ENCODE measurements at places on chromosomes 16 and 17.

- no peak for DNase-seq
Measured at GRCh38 chr17:39193346-39193745, 4.1 kb downstream of the CACNB1 start.

DNA sequence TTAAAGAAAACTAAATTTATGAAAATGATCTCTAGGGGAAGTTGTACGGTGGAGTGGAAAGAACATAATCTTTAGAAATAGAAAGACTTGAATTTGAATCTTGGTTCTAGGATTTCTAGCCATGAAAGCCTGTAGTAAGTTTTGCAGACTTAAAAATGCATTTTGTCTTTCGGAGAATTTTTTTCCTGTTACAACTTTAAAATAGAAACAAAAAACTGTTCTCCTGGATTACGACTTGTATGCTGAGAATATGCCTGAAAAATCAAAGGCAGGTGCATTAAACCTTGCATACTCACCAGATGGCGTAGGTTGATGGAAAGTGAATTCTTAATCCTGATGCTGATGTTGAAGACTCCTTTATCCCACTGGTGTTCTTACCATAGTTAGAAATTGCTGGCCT lies 7.5 kb upstream of the MPHOSPH6 start:
- no peak for DNase-seq

DNA sequence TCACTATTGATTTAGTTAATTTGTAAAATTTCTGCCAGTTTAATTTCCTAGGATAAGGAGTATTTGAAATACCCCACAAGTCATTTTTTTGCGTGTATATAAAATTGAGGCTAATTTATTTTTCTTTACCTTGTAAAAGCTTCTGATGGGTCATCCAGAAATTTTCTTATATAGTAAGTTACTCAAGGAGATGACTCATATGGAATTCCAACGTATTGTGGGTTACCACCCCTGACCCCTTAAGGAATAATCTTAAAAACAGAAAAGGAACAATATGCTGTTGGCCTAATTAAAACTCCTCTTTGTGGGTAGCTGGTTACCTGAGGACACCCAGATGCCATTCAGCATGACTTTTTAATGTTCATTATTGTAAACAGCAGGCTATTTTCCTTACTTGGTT lies 13.6 kb downstream of the HEATR6 start:
- DNase-seq = no peak

DNA sequence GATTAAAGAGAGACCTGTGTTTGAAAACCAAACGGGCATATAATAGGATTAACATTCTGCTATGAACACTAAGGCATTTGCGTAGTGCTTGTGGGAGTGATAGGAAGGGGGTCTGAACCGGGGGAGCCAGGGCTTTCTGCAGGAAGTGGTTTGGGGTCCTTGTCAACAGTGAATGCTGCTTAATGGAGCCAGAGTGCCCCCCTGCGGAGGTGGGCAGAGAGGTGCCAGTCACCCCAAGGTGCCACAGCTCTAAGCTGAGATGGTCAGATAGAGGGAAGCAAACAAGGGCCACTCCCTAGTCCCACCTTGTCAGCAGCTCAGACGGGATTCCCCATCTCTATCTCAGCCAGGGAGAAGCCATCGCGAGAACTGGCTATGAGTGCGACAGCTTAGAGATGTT lies 17.7 kb downstream of the NAA60 start:
- DNase-seq = no peak

- no peak for DNase-seq
Measured at GRCh38 chr17:32658470-32659418, 172.0 kb downstream of the CDK5R1 start.

DNA sequence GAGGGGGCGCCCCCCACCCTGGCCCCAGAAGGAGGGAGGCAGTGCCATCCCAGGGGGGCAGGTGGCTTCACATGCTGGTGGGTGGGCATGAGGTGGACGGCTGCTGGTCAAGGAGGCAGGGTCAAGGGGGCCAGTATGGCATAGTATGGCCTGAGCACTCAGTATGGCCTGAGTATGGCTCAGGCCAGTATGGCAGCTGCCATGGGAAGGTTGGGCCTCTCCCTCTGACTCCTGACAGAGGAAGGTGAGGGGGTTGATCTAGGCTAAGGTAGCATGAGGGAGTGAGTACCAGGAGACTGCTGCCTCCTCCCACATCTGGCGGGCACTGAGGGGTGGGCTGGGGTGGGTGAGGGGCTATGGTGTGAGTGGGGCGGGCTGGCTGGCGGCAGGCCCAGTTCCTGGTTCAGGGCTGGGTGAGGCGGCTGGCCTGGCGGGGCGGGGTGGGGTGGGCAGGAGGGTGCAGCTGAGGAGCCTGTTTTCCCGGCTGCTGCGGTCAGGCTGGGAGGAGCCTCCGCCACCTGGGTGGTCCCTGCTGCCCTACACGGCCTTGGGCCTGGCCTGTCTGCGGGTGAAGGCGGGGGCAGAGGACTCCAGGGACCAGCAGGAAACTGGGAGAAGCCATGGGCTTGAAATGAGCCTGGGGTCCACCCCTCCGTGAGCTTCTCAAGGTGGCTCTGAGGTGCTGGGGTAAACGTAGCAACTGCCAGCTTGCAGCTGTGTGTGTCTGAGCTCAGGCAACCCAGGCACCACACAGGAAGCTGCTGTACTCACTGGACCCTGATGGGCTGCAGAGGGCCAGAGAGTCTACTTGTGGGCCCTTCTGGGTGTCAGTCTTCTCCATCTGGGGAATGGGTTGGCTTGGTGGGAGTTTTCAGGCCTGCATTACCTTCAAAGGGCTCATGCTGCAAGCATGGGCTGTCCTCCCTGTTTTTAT lies 57.0 kb downstream of the RAI1 start:
- no peak for DNase-seq

GRCh38 chr16:12868169-12868568 lies 33.2 kb upstream of the SHISA9 start:
- no peak for DNase-seq

DNA sequence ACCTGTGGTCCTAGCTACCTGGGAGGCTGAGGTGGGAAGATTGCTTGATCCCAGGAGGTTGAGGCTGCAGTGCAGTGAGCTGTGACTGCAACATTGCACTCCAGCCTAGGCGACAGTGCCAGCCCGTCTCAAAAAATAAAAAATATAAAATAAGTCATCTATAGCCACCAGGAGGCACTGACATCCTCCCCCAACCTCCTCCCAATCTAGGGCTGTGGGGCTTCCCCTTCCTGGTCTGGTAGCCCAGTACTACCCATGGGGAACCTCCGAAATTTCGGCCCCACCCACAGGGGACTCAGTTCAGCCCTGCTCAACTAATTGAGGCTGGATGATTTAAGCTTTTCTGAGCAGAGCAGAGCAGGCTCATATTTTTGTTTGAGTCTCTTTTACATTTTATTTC lies 3.2 kb downstream of the ZSCAN10 start:
- no peak for DNase-seq

- no peak for DNase-seq
Measured at GRCh38 chr16:14205666-14206065, 134.5 kb downstream of the MRTFB start.

GRCh38 chr16:82629441-82630027 lies 2.8 kb downstream of the CDH13 start:
- no peak for DNase-seq

- no peak for DNase-seq
Measured at GRCh38 chr16:65418435-65418834, 296.6 kb upstream of the CDH11 start.

DNA sequence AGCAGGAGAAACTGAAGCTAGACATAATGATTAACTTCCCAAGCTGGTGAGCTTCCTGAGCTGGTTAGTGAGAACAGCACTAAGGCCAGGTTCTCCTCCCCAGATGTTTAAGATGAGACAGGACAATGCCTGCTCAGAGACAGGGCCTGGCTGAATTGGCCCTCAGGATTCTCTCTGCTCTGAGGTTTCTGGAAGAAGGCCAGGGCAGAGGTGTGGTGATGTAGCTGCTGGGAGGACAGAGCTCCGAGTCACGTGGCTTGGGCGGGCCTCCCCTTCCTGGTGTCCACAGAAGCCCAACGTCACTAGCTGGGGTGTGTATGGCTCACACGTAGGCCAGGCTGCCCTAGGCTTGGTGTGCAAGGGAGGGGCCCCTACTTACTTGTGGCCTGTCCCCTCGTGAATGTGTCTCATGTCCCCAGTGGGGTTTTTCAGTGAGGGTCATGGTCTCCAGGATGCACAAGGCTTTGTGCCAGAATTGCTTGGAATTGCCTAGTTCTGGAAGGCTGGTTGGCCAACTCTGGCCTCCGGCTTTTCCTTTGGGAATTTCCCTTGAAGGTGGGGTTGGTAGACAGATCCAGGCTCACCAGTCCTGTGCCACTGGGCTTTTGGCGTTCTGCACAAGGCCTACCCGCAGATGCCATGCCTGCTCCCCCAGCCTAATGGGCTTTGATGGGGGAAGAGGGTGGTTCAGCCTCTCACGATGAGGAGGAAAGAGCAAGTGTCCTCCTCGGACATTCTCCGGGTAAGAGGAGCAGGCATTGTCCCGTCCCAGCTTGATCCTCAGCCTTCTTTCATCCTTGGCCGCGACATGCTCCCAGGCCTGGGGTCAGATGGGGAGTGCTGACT lies 3.4 kb downstream of the NOD2 start:
- DNase-seq = no peak

DNA sequence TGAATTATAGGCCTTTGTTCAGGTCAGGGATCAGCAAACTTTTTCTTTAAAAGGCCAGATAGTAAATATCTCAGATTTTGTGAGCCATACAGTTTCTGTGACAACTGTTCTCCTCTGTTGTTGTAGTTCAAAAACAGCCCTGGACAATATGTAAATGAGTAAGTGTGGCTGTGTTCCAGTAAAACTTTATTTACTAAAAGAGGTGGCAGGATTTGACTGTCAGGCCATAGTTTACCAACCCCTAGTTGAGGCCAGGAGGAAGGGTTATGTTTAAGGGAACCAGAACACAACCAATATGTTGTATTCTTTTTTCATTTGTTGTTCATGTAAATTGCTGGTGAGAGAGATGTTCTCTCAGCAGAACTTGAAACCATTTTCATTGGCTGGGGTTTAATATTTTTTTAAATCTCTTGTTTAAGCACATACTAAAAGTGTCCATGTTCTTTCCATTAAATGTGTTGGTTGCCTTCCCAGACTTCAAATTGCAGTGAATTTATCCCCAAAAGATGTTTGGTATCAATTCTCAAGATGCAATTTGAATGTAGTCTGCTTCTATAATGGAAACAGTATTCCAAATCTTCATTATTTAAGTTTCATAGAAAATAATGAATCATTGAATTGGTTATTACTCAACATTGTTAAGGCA lies 260.3 kb downstream of the FTO start:
- no peak for DNase-seq

- DNase-seq = no peak
Measured at GRCh38 chr17:43020030-43020621, 2.1 kb downstream of the VAT1 start.

DNA sequence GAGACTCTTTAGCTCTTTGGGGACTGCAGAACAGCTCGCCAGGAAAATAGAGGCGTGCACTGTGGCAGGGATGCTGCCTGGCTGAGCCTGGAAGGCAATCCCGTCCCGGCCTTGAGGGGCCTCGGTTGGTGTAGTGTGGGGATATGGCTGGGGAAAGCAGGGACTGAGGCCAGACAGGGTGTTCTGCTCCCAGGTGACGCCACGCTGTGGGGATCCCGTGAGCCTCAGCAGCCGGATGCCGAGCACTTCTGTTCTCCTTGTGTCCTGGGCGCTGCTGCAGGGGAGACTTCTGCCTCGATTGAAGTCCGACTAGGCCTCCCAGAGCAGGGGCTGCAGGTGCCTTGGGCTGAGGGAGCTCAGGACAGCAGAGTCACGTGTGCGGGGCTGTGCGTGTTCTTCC lies 72.6 kb downstream of the BANP start:
- no peak for DNase-seq

GRCh38 chr16:2350500-2350899 lies 10.0 kb upstream of the ABCA3 start:
- DNase-seq = no peak

GRCh38 chr17:36089888-36090836 lies at the start of gene CCL3:
Gene CCL3, minus strand, starts transcription at chr17:36090143. Its CDS starts 85 bp downstream, at chr17:36090058.
- peak; percentile 17 for DNase-seq

- DNase-seq = no peak
Measured at GRCh38 chr16:55699616-55700015, 43.8 kb downstream of the SLC6A2 start.

GRCh38 chr16:65463652-65464260 lies 341.9 kb upstream of the CDH11 start:
- no peak for DNase-seq

DNA sequence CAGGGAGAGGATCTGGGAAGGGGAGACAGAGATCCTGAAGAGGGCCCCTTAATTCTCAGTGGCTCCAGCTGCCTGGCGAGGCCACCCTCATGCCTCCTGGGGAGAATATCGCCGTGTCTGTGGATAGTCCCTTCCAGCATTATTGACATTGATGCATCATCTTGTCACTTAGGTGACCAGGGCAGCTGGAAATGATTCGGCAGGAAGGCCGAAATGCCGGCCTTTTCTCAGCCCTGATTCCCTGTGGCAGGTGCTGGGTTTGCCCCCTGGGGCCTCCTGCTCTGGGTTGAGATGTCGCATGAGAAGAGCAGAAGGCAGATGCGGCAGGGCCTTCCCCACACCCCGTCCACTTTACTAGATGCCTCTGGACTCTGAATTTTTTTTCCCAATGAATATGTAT lies 89.5 kb downstream of the RAP1GAP2 start:
- no peak for DNase-seq

- DNase-seq = no peak
Measured at GRCh38 chr17:74527081-74527480, 4.2 kb downstream of the CD300LB start.

DNA sequence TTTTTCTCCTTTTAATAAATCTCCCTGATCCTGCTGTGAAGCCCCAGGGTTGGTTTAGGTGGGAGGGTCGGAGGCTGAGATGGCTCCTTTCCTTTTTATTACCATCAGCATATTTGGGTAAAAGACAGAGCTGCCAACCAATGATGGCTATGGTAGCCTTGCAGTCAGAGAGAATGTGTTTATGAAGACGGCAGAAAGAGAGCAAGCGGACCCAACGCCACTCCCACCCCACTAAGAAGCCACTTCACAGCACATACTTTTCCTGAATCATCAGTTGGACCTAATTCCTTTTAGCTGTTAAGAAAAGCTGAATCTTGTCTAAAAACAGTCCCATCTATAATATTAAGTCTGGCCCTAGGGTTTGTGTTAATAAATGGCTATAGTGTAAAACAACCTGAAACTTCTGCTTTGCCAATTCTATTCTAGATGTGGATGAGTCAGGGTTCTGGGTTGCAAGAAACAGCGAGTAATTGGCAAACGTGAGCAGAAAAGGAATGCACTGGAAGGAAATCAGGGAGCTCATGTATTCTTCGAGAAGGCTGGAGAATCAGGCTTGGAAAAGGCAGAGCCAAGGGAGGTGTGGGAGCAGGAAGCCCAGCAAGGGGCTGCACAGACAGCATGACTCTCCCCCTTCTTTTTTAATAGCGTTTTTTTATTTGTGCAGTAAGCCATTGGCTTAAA lies 34.0 kb upstream of the PRKCA start:
- no peak for DNase-seq

- DNase-seq = no peak
Measured at GRCh38 chr16:47965439-47965838, 190.4 kb downstream of the ABCC12 start.

DNA sequence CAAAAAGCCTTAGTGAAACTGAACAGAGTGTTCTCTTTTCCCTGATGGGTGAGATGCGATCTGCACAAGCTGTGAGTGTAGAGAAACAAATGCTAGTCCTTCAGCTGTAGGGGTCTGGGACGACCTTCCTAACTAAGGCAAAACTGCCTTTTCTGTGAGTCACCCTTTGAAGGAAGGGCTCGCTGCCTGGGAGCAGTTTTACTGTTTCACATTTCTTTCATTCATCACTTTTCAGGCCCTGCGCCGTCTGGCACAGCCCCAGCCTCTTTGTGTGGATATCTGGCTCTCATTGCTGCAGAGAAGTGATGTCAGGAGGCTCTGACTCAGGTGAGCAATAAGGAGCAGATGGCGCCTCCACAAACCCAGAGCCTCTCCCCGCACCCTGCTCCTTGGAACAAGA lies 57.4 kb downstream of the HS3ST3A1 start:
- no peak for DNase-seq

- no peak for DNase-seq
Measured at GRCh38 chr17:61338000-61338798, 61.4 kb upstream of the TBX2 start.

Measured in hippocampal formation (tissue), 2 donors.